ENCODE measurements at places on chromosomes 7 and 10.

- DNase-seq = no peak
Measured at GRCh38 chr10:116331815-116332214, 7.6 kb downstream of the CCDC172 start.

- DNase-seq = no peak
Measured at GRCh38 chr10:71597821-71598498, 121.6 kb downstream of the C10orf105 start.

- DNase-seq = no peak
Measured at GRCh38 chr10:51649064-51649463, 50.3 kb downstream of the CSTF2T start.

- no peak for DNase-seq
Measured at GRCh38 chr10:6667679-6668270, 87.7 kb upstream of the PRKCQ start.

DNA sequence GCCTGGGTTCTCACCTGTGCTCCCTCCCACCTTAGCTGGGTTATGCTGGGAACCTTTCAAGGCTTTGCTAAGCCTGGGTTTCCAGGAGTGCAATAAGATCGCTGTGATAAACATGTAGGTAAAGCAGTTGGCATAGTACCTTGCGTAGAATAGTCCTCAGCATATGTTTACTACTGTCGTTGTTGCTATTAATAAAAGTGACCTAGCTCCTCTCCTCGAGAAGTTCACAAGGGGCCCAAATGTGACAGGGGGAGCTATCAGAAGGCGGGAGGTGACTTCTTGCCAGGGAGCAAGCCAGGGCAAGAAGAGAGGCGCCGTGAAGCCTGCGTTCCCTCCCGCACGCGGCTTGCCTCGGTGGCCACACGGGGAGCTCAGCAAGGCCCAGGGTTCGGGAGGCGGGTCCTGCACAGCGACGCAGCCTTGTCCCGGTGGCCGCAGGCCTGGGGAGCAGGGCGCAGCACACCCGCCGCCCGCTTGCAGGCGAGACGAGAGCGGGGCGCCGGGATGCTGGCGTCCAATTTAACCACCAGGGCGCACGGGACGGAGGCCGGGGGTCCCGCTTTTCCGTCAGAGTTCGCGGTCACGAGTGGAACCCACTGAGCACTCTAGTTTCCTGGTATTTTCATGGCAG lies 106.2 kb downstream of the SNX10 start:
- DNase-seq = no peak

- no peak for DNase-seq
Measured at GRCh38 chr10:112689327-112690072, 242.5 kb downstream of the VTI1A start.

DNA sequence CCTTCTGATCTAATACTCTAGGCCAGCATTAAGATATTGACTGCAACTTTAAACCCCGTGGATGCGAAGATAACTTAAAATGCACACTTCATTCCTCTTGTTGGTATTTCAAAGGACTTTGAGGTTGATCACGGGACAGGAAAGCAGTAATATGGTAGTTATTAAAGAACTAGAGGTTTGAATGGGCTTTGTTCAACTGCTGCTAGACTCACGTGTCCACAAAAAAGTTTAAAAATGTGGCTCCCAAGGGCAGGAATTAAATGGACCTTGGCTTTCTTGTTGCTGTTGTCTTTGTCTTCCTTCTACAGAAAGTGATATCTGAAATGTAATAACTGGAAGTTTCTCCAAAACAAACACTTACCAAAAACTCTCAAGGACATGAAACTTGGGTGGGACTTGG lies 186.3 kb downstream of the XPNPEP1 start:
- no peak for DNase-seq

DNA sequence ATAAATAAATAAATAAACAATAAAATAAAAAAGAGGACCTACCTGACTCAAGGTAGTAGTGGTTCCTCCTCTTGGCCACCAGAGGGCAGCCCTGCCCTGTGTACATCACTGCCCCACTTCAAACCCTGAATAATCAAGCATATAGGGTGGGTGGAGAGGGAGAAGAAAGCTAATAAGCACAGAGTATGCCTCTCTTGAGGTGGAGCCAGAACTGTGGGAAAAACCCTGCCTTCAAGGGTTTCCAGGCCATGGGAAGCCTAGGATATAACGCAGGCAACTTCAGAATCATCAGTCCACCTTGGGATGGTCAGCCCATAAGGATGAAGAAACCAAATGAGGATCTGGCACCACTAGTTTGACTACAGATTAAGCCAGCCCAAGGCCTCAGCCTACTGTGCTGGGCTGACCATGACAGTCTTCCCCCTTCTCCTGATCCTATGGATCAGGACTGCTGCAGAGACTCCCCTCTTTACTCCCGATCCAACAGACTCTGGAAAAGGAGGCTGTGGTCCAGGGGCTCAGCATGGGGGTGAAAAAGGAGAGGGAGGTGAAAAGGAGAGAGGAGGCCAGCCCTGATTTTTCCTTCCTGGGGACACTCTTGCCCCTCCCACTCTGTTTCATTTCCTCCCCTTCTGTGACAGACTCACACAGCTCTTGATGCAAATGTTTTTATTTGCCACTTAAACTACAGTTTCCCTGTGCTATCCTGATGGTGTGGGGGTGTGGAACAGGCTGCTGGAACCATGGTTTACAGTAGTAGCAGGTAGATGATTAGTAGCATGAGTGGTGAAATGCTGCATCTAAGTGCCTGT lies 10.1 kb downstream of the AVPI1 start:
- DNase-seq = no peak

DNA sequence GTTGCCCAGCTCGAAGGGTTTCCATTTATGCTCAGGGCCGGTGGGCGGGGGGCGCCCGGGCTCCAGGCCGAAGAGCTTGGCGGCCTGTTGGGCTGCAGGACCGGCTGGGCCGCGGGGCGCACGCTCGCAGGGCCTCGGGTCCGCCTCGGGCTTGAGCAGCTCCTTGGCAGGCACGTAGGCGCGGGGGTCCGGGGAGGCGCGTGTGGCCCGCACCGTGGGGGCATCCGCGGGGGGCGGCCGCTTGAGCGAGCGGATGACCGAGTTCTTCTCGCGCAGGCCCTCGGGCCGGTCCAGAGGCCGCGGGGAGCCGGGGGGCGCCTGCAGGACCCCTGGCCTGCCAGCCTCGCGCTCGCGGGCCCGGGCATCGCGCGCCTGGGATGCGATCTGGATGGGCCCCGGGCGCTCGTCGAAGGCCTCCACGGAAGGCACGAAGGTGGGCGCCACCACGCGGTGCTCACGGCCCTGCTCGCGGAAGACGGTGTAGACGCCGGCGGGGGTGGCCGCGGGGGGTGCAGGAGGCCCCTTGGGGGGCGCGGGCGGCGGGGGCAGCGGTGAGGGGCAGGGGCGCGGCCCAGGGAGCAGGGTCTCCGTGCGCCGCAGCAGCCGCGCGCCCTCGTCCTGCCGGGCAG lies 35.2 kb downstream of the TNRC18 start:
- DNase-seq = no peak

DNA sequence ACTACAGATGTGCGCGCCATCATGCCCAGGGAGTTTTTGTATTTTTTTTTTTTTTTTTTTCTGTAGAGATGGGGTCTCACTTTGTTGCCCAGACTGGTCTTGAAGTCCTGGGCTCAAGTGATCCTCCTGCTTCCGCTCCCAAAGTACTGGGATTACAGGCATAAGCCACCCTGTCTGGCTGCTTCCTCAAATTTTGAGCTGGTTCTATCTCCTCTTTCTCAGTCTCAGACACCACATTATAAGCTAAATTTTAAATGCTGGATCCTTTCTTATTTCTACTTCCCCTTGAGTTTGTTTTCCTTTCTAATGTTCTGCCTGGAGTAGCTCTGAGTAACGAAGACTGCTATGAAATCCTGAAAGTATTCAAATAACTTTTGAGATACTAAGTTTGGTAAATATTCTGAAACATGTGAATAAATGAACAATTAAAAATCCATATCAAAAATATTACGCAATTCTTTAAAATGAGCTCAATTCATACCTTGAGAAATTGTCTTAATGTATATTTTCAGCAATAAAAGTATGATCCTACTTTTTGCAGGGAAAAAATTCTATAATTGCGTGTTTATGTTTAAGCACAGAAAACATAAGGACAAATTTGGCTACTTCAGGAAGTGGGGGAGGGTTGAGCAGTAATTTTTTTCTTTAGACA lies 15.0 kb downstream of the TCAF1 start:
- DNase-seq = no peak

GRCh38 chr10:61642676-61643075 lies 20.1 kb upstream of the CABCOCO1 start:
- no peak for DNase-seq

DNA sequence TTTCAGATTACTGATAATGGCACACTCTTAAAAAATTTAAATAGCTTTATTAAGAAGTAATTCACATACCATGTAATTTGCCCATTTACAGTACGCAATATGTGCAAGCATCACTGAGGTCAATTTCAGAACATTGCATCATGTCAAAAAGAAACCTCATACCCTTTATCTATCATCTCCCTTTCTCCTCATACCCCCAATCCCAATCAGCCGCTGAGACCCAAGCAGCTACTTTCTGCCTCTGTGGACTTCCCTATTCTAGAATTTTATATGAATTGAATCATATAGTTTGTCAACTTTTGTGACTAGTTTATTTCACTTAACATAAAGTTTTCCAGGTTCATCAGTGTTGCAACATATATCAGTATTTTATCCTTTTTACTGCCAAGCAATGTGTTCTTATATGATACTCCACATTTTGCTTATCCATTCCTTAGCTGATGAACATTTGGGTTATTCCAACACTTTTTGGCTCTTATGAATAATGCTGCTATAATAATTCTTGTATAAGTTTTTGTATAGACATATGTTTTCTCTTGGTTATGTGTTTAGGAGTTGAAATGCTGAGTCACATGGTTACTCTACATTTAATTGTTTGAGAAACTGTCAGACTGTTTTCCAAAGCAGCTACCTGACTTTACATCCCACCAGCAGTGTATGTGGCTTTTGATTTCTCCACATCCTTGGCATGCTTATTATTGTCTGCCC lies 26.9 kb upstream of the TPK1 start:
- DNase-seq = no peak

DNA sequence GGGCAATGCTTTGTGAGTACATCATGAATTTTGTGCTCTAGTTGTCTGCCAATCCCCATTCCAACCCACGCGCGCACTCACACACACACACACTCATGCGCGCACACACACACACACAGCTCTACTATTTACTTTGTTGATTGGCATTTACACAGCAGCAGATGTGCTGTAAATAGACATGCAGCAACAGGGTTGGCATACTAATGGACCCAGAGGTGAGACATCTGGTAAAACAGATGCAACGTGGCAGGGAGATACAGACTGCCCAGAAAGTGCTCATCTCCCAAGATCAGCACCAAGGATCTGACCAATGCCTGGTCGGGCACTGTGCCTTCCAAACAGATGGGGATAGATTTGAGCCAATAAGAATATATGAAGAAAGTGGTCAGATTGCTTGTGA lies 873.0 kb downstream of the SORCS3 start:
- DNase-seq = no peak

DNA sequence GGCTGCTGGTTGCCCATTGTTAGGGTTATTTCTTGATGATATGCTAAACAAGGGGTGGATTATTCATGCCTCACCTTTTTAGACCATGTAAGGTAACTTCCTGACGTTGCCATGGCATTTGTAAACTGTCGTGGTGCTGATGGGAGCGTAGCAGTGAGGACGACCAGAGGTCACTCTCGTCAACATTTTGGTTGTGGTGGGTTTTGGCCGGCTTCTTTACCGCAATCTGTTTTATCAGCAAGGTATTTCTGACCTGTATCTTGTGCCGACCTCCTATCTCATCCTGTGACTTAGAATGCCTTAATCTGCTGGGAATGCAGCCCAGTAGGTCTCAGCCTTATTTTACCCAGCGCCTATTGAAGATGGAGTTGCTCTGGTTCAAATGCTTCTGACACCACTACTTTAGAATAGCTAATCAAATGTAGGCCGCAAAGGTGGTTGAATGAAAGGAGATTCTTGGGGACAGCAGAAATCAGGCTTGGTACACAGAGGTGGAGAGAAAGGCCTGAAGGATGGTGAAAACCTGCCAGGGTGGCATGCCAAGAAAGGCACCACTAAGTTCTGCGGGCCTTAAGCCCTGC lies 17.9 kb upstream of the SMO start:
- no peak for DNase-seq

DNA sequence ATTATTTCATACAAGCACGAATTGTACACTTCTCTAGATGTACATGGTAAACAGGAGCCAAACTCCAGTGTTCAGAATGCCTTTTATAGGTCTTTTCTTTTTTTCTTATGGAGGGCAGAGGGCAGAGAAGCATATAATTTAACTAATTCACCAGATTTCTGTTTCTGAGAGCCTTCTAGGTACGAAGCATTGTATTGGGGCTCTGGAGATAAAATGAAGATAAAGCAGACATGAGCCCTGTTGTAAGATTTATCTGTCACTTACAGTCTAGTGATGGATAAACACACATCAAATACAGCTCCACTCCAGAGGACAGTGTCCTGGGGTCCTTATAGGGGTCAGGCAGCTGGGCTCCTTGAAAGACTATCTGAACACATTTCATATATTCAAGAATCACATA lies 265.5 kb downstream of the SKAP2 start:
- DNase-seq = no peak

DNA sequence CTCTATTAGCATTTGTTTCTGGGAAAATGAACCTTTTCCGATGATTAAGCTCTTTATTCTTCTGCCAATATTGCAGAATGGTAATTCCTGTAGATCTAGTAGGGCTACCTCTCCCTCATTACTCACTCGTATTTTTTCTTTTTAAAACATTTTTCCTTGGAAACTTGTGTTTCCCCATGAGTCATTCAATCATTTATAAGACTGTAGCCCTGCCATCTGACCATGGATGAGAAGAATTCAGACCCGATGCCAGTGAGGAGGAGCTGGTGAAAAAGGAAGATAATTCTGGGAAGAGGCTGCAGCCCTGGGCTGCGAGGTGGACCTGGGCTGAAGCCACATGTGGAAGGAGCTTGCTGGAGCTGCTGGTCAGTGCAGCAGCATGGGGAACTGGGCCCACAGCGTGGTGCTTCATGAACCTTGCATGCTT lies 242.8 kb downstream of the KLF6 start:
- DNase-seq = no peak

GRCh38 chr7:43553999-43554398 lies 28.9 kb upstream of the STK17A start:
- DNase-seq = no peak

DNA sequence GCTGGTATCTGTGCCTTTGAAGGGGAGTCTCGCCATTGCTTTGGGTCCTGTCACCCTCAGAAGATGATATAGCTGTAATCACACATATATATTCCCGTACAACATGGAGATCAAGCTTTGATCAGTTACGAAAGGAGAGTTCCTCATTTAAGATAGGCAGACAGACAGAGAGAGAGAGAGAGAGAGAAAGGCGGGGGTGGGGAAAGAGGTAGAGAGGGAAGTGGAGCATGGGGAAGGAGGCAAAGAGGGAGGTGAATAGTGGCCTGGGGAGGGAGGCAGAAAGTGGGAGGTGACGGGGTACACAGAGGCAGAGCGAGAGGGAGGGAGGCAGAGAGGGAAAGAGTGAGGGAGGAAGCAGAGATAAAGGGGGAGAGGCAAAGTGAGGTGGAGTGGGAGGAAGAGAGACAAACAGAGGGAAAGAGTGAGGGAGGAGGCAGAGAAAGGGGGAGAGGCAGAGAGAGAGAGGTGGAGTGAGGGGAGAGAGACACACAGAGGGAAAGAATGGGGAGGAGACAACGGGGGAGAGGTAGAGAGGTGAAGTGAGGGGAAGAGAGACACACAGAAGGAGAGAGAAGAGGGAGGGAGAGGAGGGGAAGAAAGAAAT lies 44.6 kb upstream of the C1QL3 start:
- DNase-seq = no peak

All from mesenteric fat pad (tissue), 1 donor.